Stimulated activated CD8-positive, alpha-beta memory T cell treated with anti-CD3 and anti-CD28 coated beads, Interleukin-4, amount 100 ng/mL, for 1 hour (primary cell): ENCODE measurements at places on chromosomes 2 and 18.

GRCh38 chr2:71482055-71482454 lies 28.7 kb downstream of the DYSF start:
- DNase-seq: no peak

DNA sequence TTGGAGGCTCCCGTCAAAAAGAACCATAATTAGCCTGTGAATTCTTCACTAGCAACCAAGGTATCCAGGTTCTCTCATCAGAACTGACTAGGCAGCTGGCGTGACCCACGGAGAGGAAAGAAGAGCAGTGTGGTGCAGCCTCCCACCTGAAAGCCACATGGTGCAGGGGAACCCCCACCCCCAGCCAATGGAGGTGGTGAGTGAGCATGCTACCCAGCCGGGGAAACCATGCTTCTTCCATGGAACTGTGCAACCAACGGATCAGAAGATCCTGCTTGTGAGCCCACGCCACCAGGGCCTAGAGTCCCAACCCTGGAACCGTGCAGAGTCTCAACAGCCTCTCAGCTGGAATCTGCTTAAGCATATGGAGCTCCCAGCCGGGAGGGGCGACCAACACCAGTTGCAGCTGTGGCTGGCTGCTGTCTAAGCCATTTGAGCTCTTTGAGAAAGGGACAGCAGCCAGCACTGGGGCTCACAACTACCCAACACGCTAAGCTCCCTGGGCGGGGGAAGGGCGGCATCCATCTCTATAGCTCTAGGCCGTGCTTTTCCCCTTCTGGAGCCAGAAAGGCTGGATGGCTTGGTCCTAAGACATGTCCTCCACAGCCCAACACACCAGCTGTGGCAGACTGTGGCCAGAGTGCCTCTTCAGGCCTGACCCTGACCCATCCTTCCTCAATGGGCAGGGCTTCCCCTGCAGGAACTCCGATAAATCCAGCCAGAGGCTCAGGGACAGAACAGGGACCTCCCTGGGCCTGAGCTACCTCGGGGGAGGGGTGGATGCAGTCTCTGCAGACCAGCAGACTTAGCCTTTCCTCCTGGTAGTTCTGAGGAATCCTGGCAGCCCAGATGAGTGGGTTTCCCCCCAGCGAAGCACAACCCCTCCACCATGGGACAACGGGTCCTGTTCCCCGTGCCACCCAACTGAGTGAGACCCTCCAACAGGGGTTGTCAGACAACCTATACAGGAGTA lies 151.4 kb upstream of the NXPH2 start:
- DNase-seq: no peak

DNA sequence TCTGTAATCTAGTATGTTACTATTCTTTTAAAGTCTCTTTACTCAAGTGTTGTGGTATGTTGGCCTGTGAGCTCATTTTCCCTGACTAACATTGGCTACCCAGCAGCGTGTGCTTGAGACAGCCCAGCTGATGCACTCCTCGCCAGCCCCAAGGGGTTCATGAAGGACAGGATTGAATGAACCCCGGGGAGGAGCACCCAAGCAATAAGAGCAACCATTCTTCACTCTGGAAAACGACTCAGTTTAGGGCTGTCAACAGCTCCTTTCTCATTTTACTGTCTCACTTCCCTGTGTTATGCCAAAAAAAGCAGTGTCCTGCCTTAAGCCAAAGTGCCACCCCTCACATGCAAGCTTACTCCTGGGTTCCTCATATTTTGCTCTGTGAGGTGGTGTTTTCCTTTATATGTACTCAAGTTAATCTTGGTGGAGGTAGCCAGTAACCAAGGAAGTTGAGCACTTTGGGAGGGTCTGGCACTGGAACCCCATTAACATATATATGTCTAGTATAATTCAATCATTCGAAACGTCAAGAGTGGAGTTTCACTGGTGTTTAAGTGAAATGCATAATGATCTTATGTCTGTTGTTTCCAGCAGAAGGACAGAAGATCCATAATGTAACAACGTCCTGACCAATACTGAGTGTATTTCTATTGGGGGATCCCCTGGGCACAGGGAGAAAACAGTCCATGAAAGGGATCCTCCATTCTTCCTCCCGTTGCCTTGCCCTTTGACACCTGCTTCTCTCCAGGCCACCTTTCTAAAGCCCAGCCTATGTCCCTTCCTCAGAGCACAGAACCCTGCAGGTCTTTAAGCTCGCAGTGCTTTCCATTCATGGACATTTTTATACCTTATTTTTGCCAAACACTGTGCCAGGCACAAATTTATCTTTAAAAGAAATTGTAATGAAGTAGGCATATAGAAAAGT lies 43.2 kb downstream of the ATIC start:
- DNase-seq: no peak

DNA sequence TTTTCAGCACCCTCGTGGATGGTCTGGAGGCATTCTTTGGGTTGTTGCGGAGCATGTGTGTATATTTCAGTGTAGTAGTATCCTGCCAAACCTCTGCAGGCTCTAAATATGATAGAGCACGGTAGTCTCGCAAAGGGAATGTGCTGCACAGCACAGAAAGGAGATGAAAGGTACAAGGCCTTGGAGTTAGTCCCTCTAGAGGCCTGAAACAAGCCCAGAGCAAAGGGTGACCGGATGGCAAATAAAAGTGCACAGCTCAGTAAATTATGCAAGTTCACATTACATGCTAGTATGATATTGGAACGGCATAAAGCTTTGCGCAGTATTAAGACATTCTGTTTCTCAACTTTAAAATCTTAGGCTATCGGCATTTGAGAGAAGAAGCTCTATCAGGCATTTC lies 294.5 kb upstream of the REV1 start:
- DNase-seq: no peak

- DNase-seq: no peak
Measured at GRCh38 chr2:36967236-36967876, 1.0 kb upstream of the STRN start.

DNA sequence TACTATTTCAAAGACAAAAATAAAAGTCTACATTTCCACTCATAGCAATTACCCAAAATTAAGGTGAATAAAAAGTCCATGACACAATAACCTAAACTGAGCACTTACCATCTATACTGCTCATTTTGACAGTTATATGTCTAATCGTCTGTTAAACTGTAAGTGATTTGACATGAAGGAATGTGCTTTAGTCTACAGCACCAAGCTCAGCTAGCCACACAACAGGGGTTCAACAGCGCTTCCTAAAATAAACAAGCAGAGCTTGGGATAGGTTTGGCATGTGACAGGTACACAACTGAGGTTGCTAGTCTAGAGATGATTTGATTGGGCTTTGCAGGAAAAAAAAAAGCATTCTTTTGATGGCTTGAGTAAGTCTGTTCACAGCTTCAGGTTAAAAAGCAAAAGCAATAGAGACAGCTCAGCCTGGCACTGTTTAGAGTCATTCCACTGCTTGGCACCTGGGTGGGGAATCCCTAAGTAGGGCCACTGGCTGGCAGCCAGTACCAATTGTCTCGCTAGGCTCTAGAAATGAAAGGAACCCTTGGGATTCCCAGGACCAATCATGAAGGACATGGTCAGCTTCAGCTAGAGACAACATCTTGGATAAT lies 78.6 kb downstream of the BARD1 start:
- DNase-seq: no peak
